ENCODE measurements at places on chromosomes 1 and 21.

GRCh38 chr1:57281324-57281723 lies 142.5 kb downstream of the DAB1 start:
- no peak for DNase-seq

GRCh38 chr1:154736841-154737240 lies 128.9 kb upstream of the ADAR start:
- DNase-seq = no peak

DNA sequence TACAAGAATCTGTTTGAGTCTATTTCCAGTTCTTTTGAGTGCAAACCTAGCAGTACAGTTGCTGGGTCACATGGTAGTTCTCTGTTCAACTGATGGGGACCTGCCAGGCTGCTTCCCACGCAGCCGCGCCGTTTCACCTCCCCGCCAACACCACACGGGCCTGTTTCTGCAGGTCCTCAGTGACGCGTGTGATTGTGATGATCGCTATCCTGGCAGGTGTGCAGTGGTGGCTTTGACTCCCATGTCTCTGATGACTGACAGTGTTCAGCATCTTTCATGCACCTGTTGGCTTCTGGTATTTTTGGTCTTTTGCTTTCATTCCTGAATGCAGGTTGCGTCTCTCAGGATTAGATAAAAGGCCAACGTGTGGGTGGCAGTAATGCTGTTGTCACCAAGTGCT lies 41.6 kb downstream of the FAAP20 start:
- DNase-seq = no peak

DNA sequence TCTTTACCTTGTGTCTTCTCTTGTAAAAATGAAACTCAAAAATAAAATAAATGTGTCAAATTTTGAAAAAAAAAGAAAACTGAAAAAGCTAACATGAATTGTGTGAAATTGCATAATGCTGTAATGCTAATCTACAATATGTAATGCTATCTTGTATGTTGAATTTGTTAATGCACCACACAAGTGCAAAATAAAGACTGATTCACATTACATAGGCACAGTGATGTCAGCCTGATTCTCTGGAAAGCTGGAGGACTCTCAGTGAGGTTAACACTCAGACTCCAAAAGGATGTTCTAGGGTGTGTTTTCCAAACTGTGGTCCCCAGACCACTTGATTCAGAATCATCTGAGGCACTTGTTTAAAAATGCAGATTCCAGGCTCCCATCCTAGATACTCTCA lies 25.6 kb downstream of the SYT11 start:
- DNase-seq = no peak

- DNase-seq = no peak
Measured at GRCh38 chr1:224644553-224645154, 28.5 kb downstream of the CNIH3 start.

- DNase-seq = no peak
Measured at GRCh38 chr1:13679651-13680050, 20.3 kb upstream of the PRDM2 start.

Measured in SW 1271 (cell line).